Sigmoid colon (tissue), 7 donors: ENCODE measurements at places on chromosomes 3 and 15.
A peak's percentile ranks its signal among the peaks of the same experiment; 100 is the strongest.

GRCh38 chr15:26561896-26562295 is 211.0 kb downstream of the GABRB3 start:
- no peak for DNase-seq

- DNase-seq, result no peak
These were observed 177.8 kb downstream of the NECTIN3 start for GRCh38 chr3:111249421-111249820.

DNA sequence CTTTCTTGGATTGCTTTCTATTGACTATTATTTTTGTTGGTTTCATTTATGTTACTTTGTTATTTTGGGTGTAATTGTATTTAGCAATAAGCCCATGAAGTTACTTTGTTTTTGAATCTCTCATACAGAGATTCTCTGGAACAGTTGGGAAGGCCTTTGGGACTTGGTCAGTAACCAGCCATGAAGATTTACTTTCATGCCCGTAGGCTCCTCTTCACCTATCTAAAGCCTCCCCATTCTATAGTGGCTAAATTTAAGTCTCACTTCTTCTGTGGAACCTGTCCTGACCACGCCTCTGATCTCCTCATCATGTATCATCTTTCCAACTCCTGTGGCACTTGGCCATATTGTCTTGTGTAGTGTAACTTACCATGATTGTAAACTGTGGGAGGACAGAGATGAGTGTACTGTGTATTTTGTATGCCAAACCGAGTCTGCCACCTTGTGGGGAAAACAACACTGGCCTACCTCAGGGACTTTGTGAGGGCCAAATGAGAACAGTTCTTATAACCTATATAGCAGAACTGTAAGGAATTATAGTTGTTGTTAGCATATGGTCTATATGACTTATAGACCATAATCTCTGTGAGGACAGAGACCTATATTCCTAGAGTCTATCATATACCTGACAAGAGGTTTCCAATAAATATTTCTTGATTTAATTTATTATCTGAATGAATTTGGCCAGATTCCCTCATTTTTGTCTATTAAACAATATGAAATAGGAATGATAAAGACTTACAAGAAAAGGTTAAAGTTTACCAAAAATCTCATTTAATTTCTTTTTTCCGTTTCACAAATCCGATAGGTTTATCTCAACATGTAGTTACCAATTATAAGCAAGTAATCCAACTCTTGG is 75.0 kb downstream of the STARD9 start:
- DNase-seq, result peak; percentile 77

DNA sequence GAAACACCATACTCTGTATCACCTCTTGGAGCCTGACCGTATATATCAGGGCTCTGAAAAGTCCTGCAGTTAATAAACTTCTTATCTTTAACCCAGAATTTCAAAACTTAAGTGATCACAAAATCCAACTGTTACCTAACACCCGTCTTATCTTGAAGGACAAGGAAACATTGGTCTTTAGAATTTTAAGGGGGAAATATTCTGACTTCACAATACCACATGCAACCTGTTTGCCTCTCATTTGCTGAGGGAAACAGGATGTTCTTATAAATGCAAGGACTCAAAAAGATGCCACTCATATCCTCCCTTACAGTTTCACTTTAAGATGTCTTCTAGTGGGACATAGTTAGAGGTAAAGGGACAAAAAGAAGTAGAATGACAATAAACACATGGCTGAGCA is 67.9 kb downstream of the CRTC3 start:
- DNase-seq, result no peak
